ENCODE measurements at places on chromosomes 3 and 15.

DNA sequence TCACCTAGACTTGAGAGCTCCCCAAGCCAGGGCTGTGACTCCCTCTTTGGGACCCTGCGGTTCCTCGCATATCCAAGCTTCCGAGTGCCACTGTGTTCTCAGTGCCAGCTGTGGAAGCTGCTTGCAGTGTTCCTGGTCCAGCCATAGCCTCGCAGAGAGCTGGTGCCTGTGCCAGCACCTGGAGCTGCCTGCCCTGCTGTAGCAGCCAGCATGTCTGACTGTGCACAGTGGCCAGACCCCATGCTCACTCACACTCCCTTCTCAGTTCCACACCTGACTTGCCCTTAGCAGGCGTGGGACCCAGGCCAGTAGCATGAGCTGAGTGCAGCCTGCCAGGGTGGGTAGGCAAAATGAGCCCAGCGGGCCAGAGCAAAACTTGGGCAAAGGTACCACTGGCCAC lies 25.3 kb downstream of the LRRC49 start:
- no peak for DNase-seq

GRCh38 chr3:71290301-71290700 lies 293.2 kb downstream of the FOXP1 start:
- DNase-seq, result no peak

DNA sequence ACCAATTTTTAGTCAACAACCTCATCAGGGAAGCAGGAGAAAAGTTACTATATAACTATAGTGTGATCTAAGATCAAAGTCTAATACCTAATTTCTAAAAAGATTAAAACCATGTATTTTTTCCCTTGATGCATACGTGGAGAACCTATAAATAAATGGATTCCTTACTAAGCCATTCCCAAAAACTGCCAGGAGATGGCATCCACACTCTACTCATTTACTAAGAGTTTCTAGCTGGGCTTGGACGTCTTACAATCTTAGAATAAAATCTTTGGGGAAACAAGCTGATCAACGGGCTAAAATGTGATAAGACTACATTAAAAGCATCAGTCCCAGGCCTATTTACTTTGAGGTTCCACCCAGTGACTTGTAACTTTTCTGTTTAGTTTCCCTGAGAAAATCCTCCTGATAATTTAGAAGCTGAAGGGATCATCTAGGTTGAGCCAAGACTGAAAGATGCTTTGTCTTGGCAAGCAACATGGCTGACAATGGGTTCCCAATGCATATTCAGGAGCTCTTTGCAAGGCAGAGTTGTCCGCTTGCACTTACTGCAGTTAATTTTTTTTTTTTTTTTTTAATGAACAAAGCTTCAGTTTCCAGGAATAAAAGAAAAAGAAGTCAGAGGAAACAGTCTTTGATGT lies 85.5 kb upstream of the FGF12 start:
- peak; percentile 56 for DNase-seq

DNA sequence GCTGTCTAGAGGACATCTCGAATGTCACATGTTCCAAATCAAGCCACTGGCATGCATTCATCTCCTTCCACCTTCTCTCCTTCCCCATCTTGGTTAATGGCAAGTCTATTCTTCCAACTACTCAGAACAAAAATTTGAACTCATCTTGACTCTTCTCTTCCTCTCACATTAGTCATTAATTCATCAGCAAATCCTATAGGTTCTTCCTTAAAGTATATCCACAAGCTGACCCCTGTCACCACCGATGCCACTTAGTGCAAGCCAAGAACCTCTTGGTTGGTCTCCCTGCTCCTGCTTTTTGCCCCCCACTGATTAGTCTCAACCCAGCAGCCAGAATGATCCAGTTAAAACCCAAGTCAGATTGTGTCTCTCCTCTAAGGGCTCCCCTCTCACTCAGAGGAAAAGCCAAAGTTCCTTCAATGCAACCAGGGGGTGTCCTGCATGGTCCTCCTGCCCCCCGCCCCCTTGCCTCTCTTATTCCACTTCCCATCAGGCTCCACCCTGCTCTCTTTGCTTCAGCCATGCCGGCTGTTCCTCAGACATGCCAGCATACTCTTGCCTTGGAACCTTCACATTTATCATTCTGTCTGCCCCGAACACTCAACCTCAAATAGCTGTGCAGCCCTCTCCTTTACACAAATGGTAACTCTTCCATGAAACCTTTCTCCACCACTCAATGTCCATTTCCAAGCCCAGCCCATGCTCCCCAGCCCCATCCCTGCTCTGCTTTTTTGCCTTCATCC lies 1.0 kb upstream of the GALNT15 start:
- DNase-seq, result no peak

GRCh38 chr3:174951034-174951433 lies 91.9 kb downstream of the NAALADL2 start:
- DNase-seq, result no peak

GRCh38 chr15:59322056-59322759 lies 50.5 kb downstream of the MYO1E start:
- DNase-seq, result no peak

- no peak for DNase-seq
Observed at GRCh38 chr3:8734908-8735307, 1.3 kb downstream of the CAV3 start.

DNA sequence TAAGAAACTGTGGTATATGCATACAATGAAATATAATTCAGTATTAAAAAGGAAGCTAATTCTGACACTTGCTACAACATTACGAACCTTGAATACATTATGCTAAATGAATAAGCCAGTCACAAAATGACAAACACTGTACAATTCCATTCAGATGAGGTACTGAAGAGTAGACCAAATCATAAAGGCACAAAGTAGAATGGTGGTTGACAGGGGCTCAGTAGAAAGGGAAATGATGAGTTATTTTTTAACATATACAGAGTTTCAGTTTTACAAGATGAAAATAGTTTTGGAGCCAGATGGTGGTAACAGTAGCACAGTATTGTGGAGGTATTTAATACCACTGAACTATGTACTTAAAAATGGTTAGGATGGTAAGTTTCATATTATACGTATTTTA lies 254.6 kb upstream of the RBMS3 start:
- DNase-seq, result no peak

- DNase-seq, result no peak
Observed at GRCh38 chr3:26590919-26591484, 31.6 kb upstream of the LRRC3B start.

DNA sequence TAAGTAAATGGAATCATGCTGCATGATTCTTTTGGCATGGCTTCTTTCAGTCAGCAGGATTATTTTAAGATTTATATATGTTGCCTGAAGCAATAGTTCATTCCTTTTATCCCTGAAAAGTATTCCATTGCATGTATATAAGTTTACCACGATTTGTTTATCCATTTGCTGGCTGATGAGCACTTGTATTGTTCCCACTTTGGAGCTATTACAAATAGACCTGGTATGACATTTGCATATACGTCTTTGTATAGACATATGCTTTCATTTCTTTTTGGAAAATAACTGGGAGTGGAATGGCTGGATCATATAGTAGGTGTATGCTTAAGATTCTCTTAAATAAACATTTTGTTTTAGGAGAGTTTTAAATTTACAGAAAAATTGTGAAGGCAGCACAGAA lies 79.3 kb upstream of the CBLB start:
- DNase-seq, result no peak

GRCh38 chr3:151964743-151965142 lies 91.3 kb downstream of the SUCNR1 start:
- DNase-seq, result no peak

DNA sequence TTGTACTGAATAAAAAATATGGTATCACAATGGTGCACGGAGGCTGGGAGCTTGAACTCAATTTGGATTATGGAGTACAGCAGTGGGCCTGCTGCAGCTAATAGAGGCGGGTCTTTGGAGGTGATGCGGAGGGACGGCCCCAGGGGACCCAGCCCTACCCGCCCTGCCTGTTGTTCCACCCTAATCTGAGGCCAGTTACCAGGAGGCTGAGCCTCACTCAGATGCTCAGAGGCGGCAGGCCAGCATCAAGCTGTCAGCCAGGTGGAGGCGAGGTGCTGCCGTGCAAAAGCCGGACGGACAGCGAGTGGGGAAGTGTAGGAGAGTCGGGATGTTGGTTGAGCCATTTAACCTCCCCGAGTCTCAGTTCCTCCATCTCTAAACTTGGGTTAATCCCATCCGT lies 218.5 kb upstream of the RGMA start:
- DNase-seq, result no peak

DNA sequence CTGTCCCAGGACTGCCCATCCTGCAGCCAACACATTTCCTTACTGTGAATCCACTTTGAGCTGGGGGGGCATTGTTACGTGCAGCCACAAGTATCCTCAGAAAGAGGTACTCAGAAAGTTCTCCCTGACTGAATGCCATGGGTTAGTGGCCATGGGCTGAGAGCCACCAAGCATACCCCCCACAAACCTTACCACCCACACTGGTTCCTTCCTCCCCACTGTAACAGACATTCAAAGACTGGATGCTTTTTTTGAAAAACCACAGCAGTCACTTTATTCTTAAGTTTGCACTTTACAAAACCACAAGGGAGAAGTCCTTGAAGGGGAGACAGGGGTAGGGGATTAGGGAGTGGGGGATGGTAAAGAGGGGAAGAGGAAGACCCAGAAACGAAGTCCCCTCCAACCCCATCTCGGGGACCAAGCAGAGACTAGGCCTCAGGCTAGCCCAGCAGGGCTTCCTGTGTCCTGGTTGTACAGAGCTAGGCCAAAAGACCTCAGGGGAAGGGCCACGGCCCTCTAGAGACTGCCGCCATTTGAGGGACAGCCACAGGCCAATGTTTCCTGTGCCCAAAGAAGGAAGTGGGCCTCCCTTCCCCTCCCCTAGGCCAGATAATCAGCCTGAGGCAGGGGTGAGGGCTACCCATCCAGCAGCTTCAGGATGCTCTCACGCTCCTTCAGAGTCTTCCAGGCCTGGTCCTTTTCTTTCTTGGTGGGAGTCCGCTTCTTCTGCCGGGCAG lies 10.1 kb upstream of the CAMK1 start:
- DNase-seq, result no peak

- DNase-seq, result no peak
Observed at GRCh38 chr15:64558460-64559179, 98.2 kb downstream of the ZNF609 start.

DNA sequence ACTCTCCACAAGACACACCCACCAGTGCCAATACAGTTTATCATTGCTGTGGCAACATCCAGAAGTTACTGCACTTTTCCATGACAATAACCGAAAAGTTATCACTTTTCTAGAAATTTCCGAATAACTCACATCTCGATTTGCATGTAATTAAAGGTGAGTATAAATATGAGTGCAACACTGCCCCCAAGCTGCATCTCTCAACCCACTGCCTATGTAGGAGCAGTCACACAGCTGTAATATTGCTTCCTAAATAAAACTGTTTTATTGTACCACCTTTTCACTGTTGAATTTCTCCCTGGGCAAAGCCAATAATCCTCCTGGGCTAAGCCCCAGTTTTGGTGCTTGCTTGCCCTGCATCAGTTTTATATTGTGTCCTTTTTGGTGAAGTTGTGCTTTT lies 601.0 kb upstream of the EPHA6 start:
- DNase-seq, result no peak

DNA sequence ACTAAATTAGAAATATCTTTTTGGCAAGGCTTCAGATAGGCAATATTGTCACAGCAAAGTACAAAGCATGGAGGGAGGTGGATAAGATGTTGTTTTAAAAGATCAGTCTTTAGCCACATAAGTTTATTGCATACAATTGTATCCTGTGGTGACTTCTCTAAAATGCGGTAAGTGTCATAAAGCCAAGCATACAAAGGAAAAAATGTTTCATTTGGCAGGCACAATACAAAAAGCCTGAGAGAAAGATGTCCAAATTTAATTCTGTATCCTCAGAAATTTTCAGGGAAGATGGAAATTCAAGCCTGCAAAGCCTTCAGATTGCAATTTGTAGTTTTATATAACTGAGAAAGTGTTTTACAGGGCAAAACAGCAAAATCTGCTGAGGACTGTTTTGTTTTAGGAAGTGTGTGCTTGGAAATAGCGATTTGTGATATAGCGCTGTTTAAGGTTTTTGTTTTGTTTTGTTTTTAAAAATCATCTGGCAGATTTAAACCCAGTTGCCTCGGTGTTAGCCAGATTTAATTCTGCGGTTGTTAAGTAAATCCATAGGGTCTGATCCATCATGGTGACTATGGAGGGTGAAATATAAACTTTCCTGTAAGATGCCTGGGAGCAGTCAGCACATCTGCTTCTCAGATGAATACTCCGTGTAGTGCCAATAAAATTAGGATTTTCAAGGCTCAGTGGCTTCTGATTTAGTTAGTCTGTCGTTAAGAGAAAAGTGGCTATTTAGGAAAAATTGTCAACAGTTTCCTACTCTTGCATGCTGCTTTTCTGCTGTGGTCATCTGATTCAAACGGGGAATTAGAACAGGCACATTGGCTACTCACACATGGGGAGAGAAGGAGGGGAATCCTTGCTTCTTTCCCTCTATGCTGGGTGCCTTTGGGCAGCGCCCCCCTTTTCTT lies 8.0 kb downstream of the KAT2B start:
- DNase-seq, result no peak

DNA sequence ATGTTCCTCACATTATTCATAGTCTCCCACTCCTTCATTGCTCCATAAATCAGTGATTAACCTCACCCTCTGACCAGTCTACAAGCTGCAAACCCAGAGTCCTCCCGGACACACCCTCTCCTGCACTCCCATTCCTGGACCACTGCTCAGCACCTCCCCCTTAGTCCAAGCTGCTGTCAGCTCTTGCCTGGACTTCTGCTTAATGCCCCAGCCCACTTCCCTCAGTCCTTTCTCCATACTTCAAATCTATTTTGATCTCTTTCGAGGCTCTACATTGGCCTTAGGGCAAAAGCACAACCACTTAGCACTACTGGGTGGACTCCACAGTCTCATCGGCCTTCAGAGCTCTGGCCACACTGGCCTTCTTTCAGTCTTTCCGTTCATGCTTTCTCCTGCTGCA lies 79.4 kb upstream of the FAM98B start:
- no peak for DNase-seq

- DNase-seq, result peak; percentile 29
Observed at GRCh38 chr15:92714077-92714476, 58.5 kb upstream of the FAM174B start.

- peak; percentile 59 for DNase-seq
Observed at GRCh38 chr3:48157950-48158376, 30.3 kb downstream of the CDC25A start.

- DNase-seq, result no peak
Observed at GRCh38 chr3:181250714-181251113, 261.2 kb upstream of the DNAJC19 start.

GRCh38 chr3:58042947-58043707 lies 34.9 kb downstream of the FLNB start:
- no peak for DNase-seq

Measured in neuronal stem cell (in vitro differentiated cells).